ENCODE measurements at places on chromosomes 5 and 9.

DNA sequence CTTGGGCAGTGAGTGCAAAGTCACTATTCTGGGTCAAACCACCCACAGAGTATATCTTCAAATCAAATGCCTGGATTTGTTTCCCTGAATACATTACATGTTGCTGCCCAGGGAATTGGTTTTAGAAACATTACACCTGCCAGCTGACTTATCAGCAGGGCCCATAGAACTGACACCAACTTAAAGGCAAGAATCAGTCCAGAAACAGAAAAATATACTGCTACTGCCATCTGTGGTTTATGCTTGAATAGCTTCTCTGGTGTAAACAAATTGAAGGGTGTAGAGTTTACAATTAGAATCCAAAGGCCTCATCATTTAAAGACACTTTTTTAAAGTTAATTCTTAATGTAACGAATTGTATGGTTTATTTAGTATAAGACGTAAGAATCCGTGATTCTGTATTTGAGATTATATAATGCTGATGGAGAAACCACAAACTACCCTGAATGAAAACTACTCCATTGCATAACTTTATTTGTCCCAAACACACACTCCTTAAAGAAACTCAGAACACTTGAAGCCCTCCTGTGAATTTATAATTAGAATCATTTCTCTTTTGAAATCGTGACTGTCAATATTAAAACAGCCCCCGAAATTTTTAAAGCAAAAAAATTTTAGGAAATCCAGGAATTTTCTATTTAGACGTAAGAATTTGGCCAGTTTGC is 6.2 kb downstream of the NR6A1 start:
- no peak for DNase-seq

DNA sequence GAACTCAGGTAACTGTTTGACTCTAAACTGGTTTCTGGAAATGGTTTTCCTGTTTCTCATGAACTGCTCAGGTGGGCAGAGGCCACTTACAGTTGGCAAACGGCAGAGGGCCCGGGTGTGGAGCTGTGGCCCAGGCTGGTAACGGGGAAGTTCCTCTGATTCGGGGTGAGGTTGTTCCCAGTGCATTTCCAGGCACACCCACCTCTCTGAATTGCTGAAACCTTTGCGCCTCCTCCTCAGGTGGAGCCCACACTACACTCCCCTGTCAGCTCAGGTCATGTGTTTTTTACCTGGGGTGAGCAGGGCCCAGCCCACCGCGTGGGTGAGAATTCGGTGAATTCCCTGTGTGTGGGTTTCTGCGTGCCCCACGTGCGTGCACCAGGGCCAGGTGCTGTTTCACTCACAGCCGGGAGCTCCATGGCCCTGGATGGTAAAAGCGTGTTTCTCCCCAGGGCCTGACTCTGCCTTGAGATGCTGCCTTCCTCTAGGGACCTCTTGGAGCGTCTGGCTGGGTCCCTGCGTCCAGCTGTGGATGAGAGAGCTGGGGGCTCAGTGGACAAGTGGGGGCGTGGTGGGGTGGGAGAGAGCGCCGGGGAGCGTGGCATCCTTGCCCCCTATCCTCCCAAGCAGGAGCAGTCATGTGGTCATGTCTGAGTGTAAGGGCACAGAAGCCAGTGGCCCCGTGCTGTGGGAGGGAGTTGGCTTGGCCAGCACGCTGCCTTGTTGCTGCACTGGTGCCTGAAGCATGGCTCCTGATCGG is 33.5 kb upstream of the LPCAT1 start:
- no peak for DNase-seq

- no peak for DNase-seq
These were observed 151.5 kb downstream of the NR3C1 start for GRCh38 chr5:143251946-143252345.

DNA sequence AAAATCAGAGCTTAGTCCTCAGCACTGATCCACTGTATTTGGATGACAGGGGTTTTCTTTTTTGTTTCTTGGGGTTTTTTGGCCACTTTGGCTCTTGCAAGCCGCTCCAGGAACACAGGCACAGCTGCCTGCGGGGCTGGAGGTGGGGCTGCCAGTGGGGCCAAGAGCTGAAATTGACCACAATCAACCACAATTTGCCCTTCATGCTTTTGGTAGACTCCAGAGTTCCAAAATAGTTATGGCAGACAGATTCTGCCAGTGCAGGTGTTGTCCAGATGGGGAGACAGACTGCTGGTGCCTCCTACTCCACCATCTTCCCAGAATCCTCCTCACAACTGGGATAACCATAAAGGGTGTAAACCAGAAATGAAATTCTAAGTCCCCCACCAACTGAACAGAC is 36.5 kb downstream of the PLEKHG4B start:
- no peak for DNase-seq

DNA sequence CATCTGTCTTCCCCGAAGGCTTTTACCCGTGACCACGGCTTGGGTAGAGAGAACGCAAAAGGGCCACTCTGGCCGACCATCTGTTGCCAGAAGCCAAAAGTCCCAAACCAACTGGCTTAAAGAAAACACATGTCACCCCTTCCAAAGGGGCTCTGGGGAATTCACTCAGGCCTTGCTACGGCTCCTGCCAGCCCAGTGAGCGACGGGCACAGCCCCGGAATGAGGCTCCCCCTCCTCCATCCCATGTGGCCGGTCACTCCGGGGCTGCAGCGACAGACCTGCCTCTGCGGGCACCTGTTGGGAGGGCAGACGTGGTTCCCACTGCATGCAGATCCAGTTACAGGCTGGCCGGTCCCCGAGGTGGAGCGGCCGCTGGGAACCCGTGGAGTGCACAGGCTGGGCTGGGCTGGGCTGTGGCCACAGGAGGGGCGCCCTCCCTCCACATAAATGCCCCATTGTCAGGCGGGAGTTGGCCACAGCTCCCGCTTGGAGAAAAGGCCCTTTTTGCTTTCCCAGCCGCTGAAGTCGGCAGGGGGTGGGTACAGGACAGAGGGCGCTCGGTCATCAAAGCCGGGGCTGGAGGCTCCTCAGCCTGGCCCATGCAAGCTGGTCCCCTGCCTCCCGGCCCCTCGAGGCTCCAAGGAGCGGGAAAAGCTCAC is 19.9 kb downstream of the NOTCH1 start:
- no peak for DNase-seq

DNA sequence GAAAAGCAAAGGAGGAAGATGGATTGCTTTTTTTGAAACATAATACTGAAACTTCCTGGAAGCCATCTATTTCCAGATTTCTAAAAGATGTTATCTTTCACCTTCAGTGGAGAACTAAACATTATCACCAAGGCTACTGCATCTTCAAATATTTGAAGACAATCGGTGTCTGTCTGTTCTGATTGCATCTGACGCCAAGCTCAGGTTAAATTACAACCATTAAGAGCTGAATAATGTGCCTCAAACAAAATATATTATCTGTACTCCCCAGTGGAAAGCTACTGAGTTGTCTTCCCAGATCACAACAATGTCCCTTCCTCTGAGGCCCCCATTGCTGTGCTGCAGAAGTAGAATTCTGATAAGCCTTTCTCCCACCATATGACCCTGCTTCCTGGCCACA is 342.3 kb downstream of the PLK2 start:
- no peak for DNase-seq

- DNase-seq: no peak
These were observed 81.9 kb downstream of the TNC start for GRCh38 chr9:115035841-115036612.

DNA sequence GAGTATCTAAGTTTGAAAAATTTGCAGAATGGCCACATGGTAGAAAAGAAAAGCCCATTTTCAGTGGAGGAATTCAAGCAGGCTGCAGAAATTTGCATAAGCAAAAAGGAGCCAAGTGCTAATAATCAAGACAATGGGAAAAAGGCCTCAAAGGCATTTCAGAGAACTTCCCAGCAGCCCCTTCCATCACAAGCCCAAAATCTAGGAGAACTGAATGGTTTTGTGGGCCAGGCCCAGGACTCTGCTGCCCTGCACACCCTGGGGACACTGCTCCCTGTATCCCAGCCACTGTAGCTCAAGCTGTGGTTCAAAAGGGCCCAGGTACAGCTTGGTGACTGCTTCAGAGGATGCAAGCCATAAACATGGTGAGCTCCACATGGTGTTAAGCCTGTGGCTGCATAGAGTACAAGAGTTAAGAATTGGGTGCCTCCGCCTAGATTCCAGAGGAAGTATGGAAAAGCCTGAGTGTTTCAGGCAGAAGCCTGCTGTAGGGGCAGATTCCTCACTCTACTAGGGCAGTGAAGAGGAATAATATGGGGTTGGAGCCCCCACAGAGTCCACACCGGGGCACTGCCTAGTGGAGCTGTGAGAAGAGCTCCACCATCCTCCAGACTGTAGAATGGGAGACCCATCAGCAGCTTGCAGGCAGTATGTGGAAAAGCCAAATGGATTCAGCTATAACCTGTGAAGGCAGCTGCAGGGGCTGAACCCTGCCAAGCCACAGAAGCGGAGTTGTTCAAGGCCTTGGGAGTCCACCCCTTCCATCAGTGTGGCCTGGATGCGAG is 720.7 kb upstream of the CTNND2 start:
- DNase-seq: no peak

DNA sequence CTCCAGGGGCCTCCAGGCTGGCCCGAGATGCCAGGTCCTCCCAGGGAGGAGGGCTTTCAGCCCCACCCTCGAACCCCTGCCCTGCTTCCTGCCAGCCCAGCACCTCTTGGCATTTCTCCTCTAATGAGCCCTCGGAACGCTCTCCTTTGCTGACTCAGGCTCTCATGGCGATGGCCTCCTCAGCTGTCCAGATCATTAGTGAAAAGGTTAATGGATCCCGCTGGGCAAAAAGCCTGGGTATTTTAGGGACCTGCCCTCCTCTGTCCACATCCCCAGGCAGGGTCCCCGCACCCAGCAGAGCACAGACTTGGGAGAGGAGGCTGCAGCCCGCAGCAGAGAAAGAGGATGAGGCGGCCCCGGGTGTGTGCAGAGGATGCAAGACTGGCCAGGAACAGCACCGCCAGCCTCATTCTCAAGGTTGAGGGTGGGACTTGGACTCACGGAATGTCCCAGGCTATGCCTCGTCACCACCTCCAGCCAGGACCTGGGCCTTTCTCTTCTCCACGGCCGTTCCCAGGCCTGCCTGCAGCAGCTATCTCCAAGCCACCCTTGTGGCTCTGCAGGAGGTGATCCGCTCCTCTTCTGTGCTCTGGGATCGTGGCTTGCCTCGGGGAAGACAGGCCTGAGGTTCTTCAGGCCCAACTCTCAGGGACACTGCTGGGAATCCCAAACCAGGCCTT is 23.0 kb upstream of the ADAMTS2 start:
- DNase-seq: no peak

DNA sequence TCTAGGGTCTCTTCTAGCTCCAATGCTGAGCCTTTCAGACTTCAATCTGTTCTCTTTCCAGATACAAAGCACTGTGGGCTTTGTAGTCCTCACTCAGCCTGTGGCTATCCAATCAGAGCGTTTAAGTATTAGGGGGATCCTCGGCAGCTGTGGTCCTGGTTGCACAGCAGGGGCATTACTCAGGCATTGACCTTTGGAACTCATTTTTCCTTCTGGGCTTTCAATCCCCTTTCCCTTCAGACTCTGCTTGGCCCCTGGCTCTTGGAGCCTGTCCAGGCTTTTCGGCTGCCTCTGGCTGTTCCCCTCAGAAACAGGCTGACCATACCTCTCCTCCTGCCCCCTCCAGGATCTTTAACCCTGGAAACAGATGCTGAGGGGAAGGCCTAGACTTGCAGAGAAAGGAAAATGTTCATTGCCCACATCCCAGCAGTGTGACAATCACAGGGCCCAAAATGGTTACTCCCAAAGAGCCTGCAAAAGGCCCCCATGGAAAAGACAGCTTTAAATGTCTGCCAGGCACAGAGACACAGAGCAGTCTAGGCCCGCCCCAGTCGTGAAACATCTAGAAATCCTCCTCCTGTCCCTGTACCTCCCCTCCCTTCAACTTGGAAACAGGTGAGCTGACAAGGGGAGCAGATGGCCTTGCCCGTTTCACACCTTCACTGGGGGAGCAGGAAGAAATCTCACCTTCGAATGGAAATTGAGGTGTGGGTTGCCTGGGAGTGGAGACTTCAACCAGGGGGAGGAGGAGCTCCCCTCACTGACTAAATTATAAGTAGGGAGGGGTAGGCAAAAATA is 13.7 kb downstream of the C1QTNF2 start:
- DNase-seq: no peak

DNA sequence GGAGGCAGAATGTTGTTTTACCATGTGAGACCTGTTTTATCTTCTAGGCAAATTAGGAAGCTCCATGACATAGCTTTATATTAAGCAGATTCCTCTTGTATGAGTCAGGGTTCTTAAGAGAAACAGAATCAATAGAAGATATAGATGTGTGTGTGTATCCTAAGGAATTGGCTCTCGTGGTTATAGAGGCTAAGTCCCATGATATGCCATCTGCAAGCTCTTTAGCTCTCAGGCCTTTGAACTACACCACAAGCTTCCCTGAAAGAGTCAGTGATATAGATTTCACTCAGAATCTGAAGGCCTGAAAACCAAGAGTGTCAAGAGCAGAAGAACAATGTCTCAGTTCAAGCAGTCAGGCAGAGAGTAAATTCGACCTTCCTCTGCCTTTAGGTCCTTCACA is 365.8 kb upstream of the ZNF608 start:
- no peak for DNase-seq

DNA sequence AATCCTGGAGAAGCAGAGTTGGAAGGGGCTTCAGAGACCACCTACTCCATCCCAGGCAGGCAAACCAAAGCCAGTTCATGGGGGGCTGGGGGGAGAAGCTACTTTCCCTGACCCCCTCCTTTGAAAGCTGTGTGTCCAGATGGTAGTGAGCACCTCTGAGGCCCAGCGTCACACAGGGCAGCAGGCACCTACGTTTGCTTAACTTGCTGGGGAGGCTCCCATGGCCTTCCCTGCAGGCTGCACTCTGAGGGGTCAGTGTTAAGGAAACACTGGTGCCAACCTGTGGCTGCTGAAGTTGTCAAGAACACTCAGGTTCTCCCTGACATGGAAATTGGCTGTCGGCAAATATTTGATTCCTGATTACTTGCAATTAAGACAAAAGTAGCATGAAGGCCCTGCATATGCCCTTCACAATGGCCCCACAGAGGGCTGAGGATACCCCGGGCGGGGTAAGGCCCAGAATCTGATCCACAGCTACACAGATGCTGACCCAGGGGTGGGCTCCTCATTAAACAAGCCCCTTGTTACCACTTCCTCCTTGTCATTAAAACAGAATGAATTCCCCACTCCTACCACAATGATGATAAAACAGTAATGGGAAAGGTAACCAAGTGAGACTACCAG is 208.5 kb downstream of the FSTL4 start:
- DNase-seq: no peak

DNA sequence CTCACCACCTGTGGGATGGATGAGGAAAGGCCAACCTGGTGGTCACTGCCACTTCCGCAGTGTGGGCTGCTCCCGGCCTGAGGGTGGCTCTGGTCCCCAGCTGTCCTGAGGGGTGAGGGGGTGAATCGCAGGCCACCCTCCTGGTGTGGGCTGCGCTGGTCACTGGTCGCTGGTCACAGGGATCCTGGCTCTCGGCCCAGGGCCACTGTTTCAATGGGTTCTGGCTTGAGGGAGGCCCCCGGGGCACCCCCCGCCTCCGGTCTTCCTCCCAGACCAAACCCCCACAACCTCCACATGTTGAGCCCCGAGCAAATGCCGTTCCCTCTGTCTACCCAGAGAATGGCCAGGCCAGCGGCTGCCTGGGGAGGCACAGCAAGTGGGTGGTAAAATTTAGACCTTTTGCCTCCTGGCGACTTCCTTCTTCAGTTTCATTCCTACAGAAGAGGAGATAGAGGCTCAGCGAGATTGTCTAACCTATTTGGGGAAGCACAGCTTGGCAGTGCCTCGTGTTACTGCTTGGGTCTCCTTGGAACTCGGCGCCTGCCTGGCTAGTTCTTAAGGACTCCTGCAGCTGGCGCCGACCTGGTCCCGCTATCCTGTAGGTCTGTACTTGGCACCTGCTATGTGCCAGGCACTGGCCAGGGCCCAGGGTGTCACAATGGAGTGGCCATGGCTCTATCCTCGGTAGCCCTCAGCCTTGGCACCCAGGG is 48.2 kb downstream of the RXRA start:
- no peak for DNase-seq

All from LNCaP clone FGC (cell line).